ENCODE measurements at places on chromosomes 11 and 22. TPM values are rescaled to one million over a fixed set of nuclear protein-coding genes. Genes with fewer than 3 reads are reported as not detected.

- DNase-seq = no peak
Measured at GRCh38 chr22:46484156-46484860, 53.1 kb downstream of the CELSR1 start.

DNA sequence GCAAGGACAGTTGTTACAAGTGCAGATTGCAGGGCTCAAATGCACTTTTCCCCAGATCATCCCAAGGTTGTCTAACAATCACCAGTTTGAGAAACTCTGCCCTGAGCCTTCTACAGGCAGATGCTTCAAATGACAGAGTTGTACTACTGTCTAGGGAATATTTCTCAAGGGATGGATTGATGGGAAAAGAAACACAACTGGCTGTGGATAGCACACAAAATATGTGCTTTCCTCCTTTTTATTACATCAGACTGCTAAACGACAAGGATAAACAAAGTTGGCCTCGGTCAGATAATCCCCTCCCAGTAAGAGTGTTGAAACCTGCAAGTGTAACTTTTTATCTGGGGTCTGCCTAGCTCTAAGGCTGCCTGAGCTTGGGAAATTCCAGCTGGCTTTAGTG, 46.6 kb upstream of the SORL1-AS1 start:
- no peak for DNase-seq

- DNase-seq = no peak
Measured at GRCh38 chr11:69034123-69034867, 14.4 kb upstream of the TPCN2 start.

GRCh38 chr11:105162506-105162905, 22.9 kb upstream of the CARD18 start:
- DNase-seq = no peak

- peak; percentile 64 for DNase-seq
Measured at GRCh38 chr22:43945632-43946383, 9.4 kb upstream of the SAMM50 start.

- no peak for DNase-seq
Measured at GRCh38 chr11:36079878-36080675, 136.2 kb downstream of the LDLRAD3 start.

- no peak for DNase-seq
Measured at GRCh38 chr11:22668005-22668796, 1.8 kb downstream of the GAS2 start.

- no peak for DNase-seq
Measured at GRCh38 chr11:74460065-74460464, 7.3 kb downstream of the KCNE3 start.

The PTPN5 gene
- total RNA-seq = not detected

The PLAAT5 gene
- total RNA-seq = 0.18 TPM

The LRRC4C gene
- total RNA-seq = 0.27 TPM
